T-cell (primary cell): ENCODE measurements at places on chromosomes 4 and X. TPM values are rescaled to one million over a fixed set of nuclear protein-coding genes. Genes with fewer than 3 reads are reported as not detected.

TMEM47 gene
- total RNA-seq: not detected

MAB21L2 gene
- total RNA-seq: not detected

COL25A1 gene
- total RNA-seq: not detected

DDIT4L gene
- total RNA-seq: not detected

ADH1B gene
- total RNA-seq: not detected

TRPC5OS gene
- total RNA-seq: not detected

HTRA3 gene
- 0.26 TPM for total RNA-seq

CLDN34 gene
- total RNA-seq: not detected

DNA sequence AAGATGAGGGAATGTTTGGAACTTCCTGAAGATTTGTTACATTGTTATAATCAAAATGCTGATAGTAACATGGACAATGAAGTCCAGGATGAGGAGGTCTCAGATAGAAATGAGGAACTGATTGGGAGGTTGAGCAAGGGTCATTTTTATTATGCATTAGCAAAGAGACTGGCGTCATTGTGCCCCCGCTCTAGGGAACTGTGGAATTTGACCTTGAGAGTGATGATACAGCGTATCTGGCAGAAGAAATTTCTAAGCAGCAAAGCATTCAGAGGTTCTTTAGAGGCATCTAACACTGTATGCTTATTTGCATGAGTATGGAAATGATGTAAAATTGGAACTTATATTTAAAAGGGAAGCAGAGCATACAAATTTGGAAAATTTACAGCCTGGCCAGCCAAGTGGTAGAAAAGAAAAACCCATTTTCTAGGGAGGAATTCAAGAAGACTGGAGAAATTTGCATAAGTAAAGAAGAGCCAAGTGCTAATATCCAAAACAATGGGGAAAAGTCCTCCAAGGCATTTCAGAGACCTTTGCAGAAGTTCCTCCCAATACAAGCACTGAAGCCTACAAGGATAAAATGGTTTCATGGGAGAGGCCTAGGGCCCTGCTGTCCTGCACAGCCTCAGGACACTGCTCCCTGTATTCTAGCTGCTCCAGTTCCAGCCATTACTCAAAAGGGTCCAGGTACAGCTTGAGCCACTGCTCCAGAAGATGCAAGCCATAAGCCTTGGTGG, 483.0 kb upstream of the NDST4 start:
- DNase-seq: no peak

GRCh38 chrX:8981723-8982122, 52.2 kb downstream of the FAM9B start:
- DNase-seq: no peak

- DNase-seq: no peak
Measured at GRCh38 chr4:123952530-123953274, 556.1 kb downstream of the SPRY1 start.
